Tibial artery (tissue), 4 donors: ENCODE measurements at places on chromosomes 4 and X.

GRCh38 chrX:55143621-55144020 is 54.8 kb downstream of the PAGE2 start:
- DNase-seq: no peak

- no peak for DNase-seq
Measured at GRCh38 chr4:41072021-41072777, 142.1 kb downstream of the APBB2 start.

DNA sequence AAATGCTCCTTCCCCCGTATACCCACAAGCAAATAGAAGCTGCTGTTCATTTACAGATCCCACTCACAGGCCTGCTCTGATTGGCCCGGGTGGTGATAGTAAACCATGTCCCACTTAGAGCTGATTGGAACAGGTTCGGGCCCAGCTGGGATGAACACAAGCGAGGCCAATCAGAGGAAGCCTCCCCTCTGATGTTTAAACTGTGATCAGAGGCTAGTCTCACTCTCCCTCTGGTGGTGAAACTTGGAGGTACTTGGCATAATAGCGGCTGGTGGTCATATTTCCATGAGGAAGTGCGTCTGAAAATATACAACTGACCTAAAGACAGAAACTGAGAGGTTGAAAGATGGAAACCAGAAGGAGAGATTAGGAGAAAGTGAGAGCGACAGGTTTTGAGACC is 51.5 kb upstream of the TRPC3 start:
- DNase-seq: no peak

GRCh38 chr4:53614591-53614990 is 23.3 kb upstream of the LNX1 start:
- DNase-seq: no peak

GRCh38 chrX:29308726-29309125 is 721.5 kb downstream of the IL1RAPL1 start:
- DNase-seq: no peak

DNA sequence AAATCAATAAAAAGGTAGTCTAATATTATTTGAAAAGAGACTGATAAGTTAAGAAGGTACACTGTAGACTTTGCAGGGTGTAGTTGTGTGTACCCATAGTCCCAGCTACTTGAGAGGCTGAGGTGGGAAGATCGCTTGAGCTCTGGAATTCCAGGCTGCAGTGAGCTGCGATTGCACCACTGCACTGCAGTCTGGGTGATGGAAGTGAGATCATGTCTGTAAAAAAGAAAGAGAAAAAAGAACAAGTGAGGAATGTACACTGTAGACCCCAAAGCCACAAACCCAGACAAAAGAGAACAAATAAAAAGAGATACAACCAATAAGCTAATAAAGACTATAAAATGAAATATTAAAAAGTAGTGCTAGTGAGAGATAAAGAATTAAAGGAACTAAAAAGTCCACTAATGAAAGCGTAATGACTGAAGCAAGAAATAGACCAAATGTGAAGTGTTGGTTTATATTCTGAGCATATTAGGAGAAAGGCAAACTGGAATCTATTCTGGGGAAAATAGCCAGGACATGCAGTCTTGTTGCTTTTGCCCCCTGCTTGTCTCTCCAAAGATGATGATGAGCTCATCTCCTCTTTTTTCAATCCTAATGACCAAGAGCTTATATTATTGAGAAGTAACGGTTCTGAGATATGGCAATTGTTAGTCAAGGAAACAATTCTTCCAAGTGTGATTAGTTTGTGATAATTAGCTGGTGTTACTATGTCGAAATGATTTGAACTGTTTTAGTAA is 19.1 kb downstream of the GSX2 start:
- DNase-seq: no peak

DNA sequence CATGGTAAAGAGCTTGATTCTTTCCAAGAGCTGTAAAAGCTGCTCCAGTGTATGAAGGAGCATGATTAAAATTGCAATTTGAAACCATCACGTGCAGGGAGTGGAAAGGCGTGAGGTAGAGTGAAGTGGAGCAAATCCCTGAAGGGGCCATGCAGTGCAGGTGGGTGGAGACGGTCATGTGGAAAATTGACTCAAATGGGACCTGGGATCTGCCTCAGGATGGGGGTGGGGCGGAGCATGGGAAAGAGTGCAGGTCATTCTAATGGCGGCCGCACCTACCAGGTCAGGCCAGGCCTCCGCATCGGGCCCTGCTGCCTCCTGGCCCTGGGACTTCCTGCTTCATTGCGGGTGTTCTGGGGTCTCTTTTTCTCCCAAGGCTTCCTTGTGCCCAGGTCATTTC is 25.3 kb upstream of the TRIM60 start:
- no peak for DNase-seq

DNA sequence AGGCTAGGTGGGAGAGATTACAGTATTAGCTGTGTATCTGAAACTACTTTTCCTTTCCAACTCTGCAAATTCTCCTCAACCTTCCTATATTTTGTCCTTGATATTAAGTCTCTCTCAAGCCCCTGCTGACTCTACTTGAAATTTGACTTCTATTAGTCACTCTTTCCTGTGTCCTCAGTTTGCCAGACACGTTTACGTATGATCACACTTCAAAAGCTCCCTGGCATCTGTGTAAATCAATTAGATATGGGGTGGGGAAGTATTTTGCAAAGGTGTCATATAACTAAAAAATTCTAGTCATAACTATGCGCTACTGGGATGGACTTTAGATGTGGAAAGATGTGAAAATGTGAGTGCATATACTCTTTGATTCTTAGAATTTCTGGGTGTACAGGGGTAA is 67.4 kb upstream of the ARHGAP24 start:
- no peak for DNase-seq

DNA sequence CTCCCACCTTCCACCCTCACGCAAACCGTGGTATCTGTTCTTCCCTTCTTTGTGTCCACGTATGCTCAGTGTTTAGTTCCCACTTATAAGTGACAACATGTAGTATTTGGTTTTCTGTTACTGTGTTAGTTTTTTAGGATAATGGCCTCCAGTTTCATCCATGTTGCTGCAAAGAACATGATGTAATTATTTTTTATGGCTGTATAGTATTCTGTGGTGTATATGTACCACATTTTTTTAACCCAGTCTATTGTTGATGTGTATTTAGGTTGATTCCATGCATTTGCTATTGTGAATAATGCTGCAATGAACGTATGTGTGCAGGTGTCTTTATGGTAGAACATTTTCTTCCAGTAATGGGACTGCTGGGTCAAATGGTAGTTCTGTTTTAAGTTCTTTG is 228.1 kb downstream of the FBXO8 start:
- DNase-seq: no peak

DNA sequence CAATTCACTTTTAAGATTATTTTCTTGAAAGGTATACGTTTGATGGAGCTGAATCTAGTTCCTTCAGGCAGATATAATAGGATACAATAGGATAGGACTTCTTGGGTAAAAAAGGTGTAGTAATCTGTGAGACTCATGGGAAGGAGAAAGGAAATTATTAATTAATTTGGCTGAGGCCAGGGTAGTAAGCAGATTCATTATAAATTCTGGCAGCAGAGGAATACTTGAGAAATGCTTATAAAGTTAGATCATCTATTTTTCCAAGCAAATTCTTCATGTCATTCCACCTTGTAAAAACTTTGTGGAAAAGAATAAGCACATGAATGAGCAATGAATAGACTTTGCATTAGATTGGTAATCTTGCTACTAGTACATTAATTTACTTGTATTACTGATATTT is 46.9 kb downstream of the GYPE start:
- no peak for DNase-seq
